Inflammatory macrophage (primary cell): ENCODE measurements at places on chromosomes 6 and 20.
A peak's percentile ranks its signal among the peaks of the same experiment; 100 is the strongest.

- DNase-seq, result no peak
Measured at GRCh38 chr20:13059398-13060136, 50.8 kb downstream of the SPTLC3 start.

- DNase-seq, result peak; percentile 41
Measured at GRCh38 chr6:134170844-134171243, 118.4 kb upstream of the SLC2A12 start.

GRCh38 chr20:40986774-40987173 lies 41.8 kb upstream of the TOP1 start:
- DNase-seq, result no peak

- no peak for DNase-seq
Measured at GRCh38 chr6:169070506-169071176, 183.0 kb downstream of the THBS2 start.

DNA sequence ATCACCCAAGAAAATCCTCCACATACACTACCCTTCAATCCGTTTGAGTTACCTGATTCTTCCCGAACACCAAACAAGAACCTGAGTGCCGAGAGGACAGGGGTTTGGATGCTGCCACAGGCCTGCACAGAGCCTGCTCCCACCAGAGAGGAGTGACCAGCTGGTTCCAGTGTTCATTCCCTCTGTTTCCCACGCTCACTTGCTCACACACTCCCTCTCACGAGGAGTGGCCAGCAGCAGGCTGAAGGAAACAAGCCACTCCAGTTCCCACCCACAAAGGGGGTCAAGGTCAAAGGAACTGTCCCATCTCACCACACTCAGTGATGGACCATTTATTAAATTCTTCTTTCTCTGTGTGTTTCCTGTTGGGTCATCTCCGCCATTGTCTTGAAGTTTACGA lies 97.2 kb upstream of the SNX9 start:
- no peak for DNase-seq

- no peak for DNase-seq
Measured at GRCh38 chr6:35969646-35970045, 48.7 kb upstream of the SRPK1 start.
